Stimulated activated CD8-positive, alpha-beta memory T cell treated with anti-CD3 and anti-CD28 coated beads, Interleukin-2, amount 100 ng/mL, for 48 hours (primary cell): ENCODE measurements at places on chromosomes 6 and 20.

DNA sequence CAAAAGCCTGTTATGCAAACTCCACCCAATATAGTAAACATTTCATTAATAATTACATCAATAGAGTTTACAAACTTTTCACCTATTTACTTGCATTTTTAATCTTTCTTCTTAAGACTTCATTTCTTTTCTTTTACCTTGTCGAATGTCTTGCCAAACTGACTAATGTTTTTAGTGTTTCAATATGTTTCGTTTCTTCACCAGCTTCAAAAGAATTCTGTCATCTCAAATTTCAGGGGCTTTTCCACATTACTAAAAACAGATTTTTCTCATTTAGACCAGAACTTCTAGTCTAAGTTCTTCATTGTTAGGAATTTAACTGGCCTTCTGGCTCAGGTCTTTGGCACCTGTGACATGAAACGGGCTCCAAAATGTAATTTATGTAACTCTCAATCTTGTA, 196.5 kb downstream of the ARHGAP18 start:
- no peak for DNase-seq

DNA sequence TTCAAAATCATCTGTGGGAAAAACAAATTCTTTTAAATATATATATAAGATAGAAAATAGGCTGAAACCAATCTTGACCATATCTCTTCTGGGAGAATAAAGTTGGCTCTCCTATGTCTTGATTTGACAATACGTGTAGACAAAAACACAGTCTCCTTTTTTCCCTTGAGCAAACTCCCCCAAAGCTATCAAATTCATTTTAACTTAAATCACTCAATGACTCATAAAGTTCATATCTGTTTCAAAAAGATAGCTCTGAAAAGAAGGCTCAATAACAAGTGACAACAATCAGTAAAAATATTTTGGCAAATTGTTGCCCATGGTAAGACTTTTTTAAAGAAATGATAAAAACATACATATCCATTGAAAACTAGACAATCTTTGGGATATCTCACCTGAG, 236.0 kb upstream of the TENT5A start:
- no peak for DNase-seq

DNA sequence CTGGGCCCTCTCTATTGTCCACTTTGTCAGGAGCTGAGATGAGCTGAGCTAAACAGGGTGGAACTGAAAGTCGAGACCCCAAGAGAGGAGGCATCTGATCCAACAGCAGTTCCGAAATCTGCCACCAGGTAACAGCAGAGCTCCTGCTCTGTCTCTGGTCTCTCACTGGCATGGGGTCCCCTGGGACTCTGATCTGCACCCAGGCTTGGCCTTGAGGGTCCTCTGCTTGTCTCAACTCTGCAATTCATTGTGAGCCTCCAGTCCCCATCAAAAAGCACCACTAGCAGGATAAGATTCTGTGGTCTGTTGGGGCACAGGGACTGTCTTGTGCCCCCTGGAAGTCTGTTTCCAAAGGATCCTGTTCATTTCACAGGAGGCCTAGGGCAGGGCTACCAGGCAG, 62.5 kb upstream of the TOP1 start:
- DNase-seq = no peak

- DNase-seq = no peak
These were observed 1.8 kb upstream of the TBPL1 start for GRCh38 chr6:133951227-133951626.

GRCh38 chr6:129893640-129894039, 32.5 kb upstream of the TMEM244 start:
- DNase-seq = no peak

DNA sequence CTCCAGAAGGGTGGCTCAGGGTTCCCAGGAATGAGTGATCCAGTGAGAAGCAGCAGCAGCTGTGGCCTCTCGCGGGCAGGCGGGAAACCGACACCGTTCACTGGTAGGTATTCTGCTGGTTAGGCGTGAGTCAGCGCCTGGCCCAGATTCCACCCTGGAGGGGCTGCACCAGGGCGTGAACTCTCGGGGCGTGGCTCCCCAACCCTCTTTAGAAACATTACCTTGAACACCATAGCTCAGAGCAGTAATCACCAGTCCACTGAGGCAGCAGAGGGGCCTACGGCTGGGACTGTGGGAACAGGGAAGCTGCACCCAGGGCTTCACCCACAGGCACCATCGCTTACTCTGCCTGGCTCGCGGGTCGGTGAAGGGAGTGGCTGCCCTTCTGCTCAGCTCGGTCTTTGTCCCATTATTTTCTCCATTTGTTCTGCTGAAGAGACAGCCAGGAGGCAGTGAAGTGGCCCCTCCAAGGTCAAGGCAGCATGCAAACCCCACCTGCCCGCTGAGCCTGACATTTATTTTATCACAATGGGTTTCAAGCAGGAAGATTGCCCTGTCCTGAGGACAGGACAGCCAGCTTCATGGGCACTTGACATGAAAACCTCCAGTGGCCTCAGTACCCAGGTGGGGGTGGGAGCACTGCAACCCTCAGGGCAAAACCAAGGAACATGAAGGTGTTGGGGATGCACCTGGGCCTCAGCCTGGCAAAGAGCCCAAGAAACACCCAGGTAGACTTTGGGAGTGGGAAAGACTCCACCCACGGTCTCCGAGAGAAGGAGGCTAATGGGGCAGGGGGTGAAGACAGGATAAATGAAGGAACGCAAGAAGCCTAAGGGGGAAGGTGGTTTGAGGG, 51.0 kb upstream of the CD93 start:
- DNase-seq = no peak

DNA sequence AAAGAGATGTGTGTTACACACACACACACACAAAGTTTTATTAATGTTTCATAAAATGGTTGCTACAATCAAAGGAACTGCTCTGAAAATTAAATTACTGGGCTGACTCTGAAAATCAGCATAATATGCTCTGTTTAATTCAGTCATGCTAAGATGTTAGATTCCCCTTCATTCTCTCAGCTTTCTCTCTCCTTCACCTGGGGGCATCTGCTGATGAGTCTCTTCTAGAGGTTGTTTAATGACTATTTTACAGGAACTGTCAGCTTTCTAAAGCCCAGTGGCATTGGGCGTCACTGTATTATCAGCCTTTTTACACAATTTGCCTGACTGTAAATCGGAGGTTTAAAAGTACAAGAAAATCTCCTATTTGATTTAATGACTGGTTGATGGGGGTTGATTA, 559.7 kb upstream of the POU3F2 start:
- no peak for DNase-seq

DNA sequence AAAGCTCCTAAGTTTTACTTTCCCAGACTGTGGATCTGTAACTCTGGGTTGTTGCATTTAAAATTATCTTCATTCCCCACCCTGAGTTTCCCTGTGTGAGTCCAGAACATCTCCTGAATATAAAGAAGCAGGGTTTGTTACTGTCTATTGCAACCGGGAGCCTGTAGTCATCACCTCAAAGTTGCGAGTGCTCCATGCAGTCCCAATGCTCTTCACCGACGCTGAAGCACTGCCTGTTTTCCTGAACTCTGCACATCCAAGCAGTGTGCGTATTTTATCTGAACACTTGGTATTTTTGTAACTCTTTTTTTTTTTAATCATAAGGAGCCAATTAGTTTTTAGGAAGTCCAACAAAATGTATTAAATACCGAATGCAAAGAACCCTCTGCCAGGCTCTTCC, 907 bp upstream of the HLA-B start:
- DNase-seq = no peak

- DNase-seq = no peak
These were observed 223.2 kb downstream of the SYNDIG1 start for GRCh38 chr20:24692446-24693200.

DNA sequence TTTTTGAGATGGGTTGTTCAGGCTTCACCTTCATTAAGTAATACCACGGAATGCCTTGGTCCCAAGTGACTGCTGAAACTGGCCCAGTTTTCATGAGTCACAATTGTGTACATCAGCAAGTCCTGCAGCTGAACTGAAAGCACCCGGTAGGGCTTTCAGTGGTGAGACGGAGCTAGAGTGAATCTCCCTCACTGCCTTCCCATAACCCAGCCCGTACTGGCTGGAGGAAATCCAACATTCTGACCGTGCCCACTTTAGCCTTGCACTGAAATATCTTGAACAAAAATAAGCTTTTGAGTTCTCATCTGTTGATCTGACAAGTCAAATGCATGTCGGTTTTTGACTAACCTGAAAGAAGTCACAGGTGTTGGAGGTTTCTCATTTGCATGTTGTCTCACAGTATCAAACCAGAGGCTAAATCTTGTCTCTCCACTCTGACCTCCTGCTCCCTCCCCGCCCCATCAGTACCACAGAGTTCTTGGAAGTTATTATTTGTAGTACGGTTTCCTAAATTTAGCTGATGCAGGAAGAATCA, 35.9 kb downstream of the DUSP22 start:
- DNase-seq = no peak

DNA sequence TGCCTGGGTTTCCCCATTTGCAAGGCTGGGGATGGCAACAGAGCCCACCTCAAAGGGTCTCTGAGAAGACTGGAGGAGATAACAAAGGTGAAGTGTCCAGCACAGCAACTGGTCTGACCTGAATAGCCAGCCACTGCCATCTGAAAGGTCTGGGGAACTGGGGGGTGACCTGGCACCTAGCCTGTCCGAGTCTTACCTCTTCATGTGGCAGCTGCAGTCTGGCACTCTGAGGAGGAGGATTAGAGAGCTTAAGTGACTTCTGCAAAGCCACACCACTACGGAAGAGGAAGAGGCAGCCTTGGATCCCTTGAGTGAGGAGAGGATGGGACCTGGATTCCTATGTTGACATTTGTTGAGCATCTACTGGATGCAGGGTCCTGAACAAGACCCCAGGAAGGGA, 22.2 kb downstream of the C20orf203 start:
- DNase-seq = no peak

DNA sequence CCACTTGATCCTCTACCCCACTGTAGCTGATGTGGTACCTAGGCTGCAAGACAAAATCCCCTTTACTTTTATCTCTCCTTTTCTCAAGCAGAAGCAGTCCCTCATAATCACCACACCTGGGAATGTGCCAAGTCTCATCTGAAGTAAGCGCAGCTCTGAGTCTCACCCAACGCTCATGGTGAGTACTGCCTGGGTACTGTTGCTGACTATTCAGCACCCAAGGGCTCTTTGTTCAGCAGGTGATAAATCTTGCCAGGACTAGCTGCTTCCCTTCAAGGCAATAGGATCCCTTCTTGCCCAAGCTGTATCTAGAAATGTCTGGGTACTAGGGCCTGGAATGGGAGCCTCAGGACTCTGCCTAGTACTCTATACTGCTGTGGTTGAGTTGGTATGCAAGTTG, 70.9 kb downstream of the GCLC start:
- DNase-seq = no peak

GRCh38 chr6:115411756-115412155, 648.9 kb downstream of the FRK start:
- DNase-seq = no peak

GRCh38 chr6:35449287-35449881, 2.8 kb upstream of the FANCE start:
- DNase-seq = no peak

DNA sequence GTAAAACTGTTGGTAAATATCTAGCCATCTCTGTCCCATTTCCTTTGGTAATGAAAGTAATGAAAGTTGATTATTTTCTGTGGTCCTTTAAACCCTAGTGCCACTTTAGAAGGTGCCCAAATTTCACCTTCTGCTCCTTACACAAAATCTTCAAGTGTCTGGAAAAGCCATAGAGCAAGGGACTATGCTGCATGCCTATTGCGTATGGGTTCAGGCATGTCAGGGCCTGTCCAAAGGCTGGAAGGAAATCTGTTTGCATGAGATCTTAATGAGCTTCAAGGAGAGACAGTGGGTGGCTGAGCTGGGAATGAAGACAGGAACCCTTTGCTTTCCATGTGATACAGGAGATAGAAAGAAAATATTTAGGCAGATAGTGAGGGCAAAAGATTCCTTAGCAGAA, 66.6 kb upstream of the CCN6 start:
- no peak for DNase-seq

- no peak for DNase-seq
These were observed 5.4 kb downstream of the EPM2A start for GRCh38 chr6:145729887-145730286.

DNA sequence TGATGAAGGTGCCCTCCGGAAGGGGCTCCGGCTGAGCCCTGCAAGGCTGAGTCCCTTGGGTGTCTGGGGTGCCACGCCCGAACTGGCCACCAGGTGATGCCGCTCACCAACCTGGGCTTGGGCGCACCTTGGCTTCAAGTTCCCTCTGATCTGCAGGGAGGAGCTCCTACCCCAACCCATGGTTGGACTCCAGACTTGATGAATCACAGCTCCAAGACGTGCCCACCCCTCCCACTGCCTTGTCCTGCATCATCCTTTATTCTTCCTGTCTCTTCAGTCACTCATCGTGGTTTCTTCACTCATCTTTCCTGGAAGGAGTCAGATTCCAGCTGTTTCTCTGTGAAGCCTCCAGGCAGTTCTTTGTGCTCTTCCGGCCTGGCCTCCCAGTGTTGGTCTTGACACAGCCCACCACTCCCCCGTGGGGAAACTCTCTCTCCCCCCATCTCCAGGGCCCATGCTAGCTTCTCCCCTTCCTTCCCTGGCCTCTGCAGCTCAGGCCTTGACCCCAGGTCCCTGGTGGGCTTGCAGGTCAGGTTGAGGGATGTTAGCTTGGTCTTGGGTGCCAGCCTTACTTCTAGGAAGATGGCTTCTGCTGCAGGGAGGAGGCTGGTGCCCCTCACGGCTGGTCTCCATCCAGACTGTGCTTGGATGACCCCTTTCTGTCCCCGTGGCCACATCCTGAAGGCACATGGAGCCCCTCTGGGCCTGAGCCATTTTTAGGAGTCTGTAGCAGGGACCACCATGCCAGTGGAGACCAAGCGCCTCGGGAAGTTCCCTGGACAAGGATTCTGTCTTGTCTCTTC, 2.6 kb upstream of the ZBP1 start:
- peak; percentile 65 for DNase-seq

- no peak for DNase-seq
These were observed 119.5 kb upstream of the KCNK16 start for GRCh38 chr6:39441986-39442385.

DNA sequence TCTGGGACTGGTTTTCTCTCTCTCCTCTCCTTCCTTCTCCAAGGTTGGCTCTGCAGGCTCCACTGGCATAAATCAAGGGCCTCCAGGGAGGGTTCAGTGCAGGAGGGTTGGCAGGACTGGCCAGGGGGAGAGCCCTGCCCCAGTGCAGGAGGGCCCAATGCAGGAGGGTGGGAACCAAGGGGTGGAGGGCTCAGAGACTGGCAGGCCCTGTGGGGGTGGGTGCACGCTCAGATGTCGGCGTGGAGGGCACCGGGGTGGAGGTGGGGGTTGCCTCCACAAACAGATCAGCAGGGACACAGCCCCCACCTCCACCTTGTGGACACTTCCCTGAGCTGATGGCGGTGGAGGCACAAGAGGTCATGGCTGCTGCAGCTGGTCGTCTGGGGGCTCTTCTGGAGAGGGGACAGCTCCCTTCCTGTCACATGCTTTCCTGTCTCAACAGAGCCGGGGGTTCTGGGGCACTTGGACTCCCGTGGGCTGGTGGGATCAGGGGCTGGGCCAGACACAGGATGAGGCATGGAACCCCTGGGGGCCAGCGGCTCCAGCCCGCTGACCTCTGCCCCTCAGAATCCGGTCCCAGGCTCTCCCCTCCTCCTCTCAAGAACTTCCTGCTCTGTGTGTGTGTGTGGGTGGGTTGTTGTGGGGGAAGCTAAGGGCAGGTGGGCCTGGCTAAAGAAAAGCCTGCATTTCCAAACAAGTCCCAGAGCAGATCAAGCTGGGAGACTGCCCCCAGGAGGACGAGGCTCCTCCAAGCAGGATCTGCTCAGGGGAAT, 2.7 kb upstream of the ABHD16B start:
- DNase-seq = no peak
